Airway epithelial cell (primary cell): ENCODE measurements at places on chromosomes 13 and 19. TPM values are rescaled to one million over a fixed set of nuclear protein-coding genes. Genes with fewer than 3 reads are reported as not detected.

Gene MEIS3
- total RNA-seq = 1.8 and 2.8 TPM in 2 replicates

Gene CGB1
- total RNA-seq = 2.4 TPM in 1 of 2 replicates, not detected in the other

Gene FFAR3
- total RNA-seq = not detected in 2 replicates

Gene LRRC25
- total RNA-seq = not detected in 2 replicates

Gene OR10H1
- 0.21 TPM in 1 of 2 replicates, not detected in the other for total RNA-seq

Gene ZNF208
- 0.49 and 3.4 TPM in 2 replicates for total RNA-seq

Gene FBN3
- not detected in 2 replicates for total RNA-seq

Gene ZFR2
- not detected in 2 replicates for total RNA-seq

Gene ZNF616
- total RNA-seq = 3.5 and 5.6 TPM in 2 replicates

Gene PCDH20
- total RNA-seq = 0.51 and 1.1 TPM in 2 replicates

Gene URAD
- not detected in 2 replicates for total RNA-seq

Gene CYP2A7
- total RNA-seq = not detected in 2 replicates

Gene CCNA1
- total RNA-seq = 10.0 and 11.1 TPM in 2 replicates
